ENCODE measurements at places on chromosomes 16 and 17.
A peak's percentile ranks its signal among the peaks of the same experiment; 100 is the strongest.

GRCh38 chr16:50354629-50355456, 13.9 kb downstream of the BRD7 start:
- no peak for DNase-seq

GRCh38 chr17:75843577-75844529, at the start of gene UNC13D:
Gene UNC13D (minus strand): TSS chr17:75844404. CDS start chr17:75844337, 67 bp downstream.
- peak; percentile 55 for DNase-seq

- DNase-seq, result no peak
Observed at GRCh38 chr16:85015481-85016187, 4.3 kb upstream of the ZDHHC7 start.

- DNase-seq, result no peak
Observed at GRCh38 chr16:57669476-57670162, 1.5 kb downstream of the ADGRG3 start.

DNA sequence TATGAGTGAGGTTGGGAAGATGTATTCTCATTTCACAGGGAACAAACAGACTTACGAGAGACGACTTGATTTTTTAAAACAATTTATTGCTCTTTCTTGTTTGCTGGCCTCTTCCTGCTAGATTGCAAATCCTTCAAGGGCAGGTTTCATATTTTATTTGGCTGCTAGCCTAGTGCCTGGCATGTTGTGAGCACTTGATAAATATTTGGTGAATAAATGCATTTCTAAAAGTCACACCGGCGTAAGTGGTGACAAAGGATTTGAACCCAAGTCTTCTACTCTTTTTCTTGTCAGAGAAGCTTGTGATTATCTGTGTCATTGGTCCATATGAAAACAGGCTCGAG, 1.4 kb downstream of the WWP2 start:
- DNase-seq, result no peak

DNA sequence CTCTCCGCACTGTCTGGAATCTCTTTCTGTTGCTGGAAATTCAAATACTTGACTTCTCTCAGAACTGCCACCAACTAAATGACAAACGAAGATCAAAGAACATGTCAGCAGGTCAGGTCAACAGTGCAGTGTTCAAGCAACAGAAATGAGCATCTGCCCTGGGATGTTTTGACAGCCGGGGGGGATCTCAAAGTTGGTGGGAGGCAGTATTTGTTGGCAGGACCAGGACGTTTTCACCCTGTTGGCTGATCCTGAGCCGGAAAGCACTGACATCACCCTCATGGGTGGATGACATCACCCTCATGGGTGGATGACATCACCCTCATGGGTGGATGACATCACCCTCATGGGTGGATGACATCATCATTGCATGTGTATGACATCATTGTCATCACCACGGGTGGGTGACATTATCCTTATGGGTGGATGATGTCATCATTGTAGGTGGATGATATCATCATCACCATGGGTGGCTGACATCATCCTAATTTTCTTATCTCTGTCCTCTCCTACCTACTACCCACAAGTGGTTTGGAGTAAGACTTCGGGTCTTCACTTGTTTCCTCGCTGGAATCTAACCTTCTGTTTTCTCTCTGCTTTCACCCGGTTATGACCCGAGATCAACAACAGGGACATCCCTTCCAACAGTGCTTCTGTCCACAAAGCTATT, 18.9 kb downstream of the DNAH17 start:
- no peak for DNase-seq

- DNase-seq, result peak; percentile 58
Observed at GRCh38 chr17:49952209-49952911, 16.6 kb upstream of the DLX4 start.

DNA sequence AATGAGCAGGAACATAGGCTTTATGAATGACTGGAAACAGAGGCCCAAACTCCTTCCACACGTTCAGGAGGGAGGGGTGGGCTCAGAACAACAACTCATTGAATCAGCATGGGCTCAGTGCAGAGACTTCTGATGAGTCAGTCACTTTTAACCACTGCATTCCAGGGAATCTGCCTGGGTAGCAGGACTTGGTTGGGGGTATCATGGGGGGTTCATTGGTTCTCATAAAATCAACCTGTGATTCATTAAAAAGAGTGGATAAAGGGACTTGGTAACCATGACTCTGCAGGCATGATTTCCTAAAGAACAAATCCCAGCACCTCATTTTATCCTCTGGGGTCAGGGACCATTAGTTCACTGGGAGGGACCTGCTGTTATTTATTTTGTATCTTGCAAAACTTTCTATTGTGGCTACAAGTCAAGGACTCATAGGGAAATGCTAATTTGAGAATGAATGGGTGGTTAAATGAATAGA, 13.8 kb downstream of the ITGB3 start:
- no peak for DNase-seq

- DNase-seq, result no peak
Observed at GRCh38 chr17:8421571-8421970, 14.1 kb upstream of the NDEL1 start.

GRCh38 chr16:1651974-1652312, 26.1 kb upstream of the JPT2 start:
- no peak for DNase-seq

- no peak for DNase-seq
Observed at GRCh38 chr16:47970291-47970931, 185.4 kb downstream of the ABCC12 start.

DNA sequence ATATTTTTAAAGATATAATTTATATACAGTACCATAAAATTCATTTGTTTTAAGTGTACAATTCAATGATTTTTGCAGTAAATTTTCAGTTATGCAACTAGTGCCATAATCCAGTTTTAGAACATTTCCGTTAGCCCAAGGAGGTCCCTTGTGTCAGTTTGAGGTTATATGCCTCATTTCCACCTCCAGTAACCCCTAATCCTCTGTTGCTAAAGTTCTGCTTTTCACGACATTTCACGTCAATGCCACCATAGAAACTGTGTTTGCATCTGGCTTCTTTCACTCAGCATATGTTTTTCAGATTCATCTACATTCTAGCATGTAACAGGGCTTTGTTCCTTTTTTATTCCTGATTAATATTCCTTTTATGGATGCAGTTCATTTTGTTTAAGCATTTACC, 42.4 kb upstream of the NUDT7 start:
- DNase-seq, result no peak

DNA sequence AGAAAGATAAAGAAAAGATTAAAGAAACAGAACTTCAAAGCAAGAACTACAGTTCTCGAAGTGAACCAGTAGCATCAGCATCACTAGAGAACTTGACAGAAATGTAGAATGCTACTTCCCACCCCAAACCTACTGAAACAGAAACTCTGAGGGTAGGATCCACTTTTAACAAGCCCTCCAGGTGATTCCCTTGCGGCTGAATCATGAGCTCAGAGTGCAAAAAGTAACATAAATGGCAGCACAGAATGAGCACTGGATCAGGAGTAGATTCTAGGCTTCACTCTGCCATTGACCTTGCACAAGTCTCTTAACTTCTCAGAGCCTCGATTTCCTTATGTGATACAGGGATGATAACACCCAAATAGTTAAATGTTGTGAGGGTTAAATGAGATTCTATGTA, 5.8 kb downstream of the TOM1L2 start:
- no peak for DNase-seq

DNA sequence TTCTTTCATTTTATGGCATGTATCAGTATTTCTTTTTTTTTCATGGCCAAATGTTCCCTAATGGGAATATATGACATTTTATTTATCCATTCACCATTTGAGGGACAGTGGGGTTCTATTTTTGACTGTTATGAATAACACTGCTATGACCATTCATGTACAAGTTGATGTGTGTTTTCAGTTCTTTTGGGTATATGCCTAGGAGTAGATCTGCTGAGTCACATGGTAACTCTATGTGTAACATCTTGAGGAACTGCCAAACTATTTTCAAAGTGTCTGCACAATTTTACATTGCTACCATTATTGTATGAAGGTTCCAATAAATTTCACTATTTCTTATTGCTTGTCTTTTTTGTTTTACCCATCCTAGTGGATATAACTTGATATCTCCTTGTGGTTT, 223.0 kb downstream of the TANC2 start:
- DNase-seq, result no peak

GRCh38 chr17:76995387-76996105, 127.3 kb downstream of the MGAT5B start:
- no peak for DNase-seq

DNA sequence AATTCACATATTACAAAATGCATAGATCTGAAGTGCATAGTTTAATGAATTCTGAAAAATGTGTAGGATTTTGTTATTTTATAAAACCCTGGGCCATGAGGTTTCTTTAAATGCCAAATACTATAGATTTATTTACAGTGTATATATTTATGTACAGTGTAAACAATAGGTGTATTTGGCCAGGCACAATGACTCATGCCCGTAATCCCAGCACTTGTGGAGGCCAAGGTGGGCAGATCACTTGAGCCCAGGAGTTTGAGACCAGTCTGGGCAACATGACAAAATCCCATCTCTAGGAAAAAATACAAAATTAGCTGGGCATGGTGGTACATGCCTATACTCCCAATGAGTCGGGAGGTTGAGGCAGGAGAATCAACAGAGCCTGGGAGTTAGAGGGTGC, 249.4 kb downstream of the PRKCA start:
- no peak for DNase-seq

DNA sequence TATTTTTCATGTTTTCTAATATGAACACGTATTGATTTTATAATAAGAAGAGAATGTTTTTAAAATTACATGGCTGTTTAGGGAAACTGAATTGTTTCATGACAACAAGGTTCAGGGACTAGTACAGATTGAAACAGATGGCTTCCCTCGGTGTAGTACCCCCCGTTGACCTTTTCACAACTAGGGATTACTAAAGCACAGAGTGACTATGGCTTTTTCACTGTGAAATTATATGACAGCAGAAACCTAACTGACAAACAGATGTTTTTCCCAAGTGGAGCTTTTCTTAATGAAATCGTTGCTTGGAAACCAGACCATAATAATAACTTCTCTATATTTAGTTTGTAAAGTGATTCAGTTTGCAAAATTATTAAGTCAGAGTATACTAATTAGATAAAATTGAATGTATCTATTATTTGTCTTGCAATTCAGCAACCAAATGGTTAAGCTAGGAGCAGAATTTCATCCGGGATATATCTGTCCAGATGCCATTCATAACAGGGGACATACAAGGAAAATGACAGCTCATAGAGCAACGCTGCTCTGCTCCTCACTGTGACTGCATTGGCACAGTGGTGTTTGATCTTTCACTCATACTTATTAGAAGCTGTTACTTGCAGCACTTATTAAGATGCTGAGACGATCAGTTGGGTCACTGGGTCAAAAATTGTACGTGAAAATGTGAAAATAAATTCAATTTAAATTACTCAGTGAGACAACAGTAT, 111.7 kb downstream of the TANGO6 start:
- DNase-seq, result no peak

DNA sequence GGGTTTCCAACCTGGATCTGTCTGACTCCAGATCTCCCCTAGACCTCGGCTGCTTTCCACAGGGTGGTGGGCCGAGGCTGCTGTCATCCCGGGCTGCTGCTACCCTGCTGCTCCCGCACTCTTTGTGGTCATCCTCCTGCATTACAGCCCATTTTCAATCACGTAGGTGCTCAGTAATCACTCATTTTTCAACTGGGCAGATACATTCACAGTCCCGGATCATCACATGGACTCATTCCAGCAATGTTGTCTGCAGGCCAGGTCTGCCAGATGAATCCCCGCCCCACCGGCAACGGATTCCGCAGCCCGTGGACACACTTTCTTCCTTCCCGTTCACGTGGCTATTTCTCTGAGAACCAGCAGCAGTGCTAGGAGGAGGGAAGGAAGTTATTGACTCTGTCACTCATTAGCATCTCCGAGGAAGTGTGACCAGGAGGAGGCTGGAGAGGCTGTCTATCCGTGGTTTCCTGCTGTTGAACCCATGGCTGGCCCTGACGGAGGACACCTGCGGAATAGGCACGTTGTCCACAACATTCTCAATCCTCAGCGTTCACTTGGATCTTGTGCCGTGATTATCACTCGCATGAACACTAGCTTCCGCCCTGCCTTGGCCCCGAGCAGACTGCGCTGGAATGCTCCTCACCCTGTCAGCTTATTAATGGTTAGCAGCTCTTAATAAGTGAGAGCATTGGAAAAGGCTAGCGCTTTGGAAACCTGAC, 14.7 kb upstream of the ZCCHC14 start:
- no peak for DNase-seq

DNA sequence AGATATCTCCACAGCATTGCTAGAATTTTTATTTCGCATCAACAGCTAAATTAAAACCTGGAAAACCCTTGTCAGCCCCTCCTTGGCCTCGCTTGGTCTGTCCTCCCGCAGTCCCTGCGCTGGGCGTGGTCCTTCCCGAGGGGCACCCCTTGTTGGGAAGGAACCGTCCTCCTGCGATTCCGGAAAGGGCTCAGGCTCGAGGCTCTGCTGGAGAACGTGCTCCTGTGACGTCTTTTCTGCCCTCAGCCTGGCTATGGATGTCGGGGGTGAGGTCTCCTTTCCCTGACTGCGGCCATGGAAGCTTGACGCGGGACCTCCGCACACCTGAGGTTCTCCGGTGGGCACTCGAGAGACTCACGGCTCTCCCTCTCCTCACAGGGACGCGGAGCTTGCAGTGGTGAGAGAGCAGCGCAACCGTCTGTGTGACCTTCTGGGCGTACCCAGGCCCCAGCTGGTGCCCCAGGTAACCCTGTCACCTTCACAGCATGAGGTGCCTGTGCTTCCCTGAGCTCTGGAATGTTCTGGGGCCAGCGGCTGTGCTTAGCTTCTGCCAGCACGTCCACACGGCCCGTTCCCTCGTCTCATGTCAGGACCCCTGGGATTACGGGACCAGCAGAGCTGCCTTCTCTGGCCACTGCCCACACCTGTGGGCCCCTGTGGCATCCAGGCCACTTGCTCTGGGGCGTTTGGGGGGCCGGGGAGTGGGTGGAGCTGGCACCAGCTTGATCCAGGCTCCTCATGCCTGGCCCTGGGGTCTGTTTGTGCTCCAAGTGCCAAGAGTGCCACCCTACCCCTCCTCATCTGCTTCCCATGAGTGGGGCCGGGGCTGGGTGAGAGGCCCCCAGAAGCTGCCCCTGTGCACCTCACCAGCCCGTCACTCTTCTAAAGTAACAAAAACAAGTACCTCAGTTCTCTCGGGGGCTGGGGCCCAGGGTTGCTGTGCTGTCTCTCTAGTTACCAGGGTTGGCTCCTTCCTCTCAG, 101.5 kb upstream of the ZNF750 start:
- DNase-seq, result no peak

- no peak for DNase-seq
Observed at GRCh38 chr16:29820271-29820701, at the start of gene MVP. Gene MVP (plus strand): TSS chr16:29820462. CDS start chr16:29830550, 10,088 bp downstream.

- DNase-seq, result no peak
Observed at GRCh38 chr17:47975189-47975822, 4.4 kb downstream of the CDK5RAP3 start.

GRCh38 chr16:19578378-19578971, 23.0 kb downstream of the VPS35L start:
- no peak for DNase-seq

GRCh38 chr16:66427871-66428681, 981 bp downstream of the BEAN1 start:
- DNase-seq, result no peak
